ENCODE measurements at places on chromosomes 16 and 17.
A peak's percentile ranks its signal among the peaks of the same experiment; 100 is the strongest.

DNA sequence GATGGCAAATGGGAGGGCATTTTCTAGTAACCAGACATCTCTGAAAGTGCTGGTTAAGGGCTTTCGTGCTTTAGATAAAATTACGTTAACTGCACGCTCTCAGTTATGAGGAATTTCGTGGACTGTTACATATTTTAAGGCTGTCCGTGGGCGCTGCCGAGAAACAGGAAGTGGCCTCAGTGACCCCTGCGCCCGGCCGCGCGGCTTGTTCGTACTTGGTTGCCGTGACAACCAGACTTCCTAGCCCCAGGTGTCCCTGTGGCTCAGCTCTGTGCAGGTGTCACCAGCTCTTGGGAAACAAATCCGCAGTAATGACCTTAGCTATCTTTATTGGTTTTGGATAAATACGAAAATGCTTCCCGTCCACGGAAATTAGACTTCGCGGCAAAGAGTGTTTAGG lies 52.7 kb downstream of the LMF1 start:
- DNase-seq = no peak

DNA sequence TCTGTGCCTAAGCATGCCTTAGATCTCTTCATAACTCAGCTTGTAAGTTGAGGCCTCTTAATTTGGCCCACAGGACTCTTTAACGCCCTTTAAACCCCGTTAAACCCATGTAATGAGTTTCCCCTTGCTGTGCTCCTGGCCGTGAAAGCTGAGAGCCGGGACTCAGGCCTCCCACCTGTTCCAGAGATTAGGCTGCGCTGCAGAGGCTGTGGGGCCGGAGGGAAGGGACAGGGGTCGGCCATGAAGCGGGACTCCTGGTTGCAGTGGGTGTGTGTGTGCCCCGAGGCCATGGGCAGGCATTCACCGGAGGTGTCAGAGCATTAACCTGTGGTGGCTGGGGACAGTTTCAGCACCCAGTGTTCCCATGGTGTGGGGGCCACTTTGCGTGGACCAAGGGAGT lies 150.8 kb upstream of the IRX3 start:
- DNase-seq = no peak

GRCh38 chr16:86502856-86503748 lies 7.2 kb upstream of the FOXF1 start:
- DNase-seq = no peak

DNA sequence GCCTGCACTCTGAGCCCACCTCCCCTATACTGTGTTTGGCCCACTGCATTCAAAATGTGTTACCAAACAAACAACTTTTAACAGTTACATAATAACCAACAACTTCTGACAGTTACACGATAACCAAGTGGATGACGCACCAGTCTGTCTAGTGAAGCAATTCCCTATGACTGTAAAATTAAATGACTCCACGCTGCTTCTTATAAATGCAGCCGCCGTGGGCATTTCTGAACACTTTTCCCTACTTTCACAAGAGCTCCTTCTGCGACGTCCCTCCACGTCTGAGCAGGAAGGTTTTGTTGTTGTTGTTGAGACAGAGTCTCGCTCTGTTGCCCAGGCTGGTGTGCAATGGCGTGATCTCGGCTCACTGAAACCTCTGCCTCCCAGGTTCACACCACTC lies 27.6 kb downstream of the ZNF276 start:
- no peak for DNase-seq

DNA sequence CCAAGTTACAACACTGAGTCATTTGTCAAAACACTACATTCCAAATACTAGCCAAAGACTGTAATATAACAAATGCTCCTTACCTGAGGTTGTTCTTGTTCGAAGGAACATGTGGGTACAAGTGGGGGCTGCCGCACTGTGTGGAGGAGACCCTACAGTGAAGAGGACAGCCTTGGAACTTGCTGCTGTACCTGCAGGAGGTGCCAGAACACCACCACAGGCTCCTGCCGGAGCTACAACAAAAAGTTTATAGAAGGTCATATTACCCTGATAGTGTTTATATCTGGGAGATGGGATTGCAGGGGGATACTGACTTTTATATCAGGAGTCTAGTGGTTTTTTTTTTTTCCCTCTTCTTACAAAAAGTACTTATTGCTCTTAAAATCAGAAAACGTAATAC lies 37.8 kb upstream of the ALDH3A1 start:
- no peak for DNase-seq

DNA sequence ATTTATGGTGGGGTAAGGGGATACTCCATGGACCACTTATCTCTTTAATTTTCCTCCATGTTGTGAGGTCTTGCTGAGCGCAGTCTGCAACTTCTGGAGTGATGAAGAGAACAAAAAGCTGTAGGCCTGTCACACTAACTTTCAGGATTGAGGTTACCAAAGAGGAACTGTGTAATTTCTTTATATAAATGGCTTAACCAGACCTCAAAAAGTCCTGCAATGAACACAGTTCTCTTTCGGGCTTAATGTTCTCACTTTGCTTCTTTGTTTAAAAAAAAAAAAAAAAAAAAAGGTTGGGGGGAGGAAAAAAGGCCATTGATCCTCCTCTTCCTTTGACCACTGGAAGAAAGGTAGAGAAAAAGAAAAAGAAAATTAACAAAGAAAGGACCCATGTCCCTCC lies 86.8 kb upstream of the SOX9 start:
- DNase-seq = no peak

DNA sequence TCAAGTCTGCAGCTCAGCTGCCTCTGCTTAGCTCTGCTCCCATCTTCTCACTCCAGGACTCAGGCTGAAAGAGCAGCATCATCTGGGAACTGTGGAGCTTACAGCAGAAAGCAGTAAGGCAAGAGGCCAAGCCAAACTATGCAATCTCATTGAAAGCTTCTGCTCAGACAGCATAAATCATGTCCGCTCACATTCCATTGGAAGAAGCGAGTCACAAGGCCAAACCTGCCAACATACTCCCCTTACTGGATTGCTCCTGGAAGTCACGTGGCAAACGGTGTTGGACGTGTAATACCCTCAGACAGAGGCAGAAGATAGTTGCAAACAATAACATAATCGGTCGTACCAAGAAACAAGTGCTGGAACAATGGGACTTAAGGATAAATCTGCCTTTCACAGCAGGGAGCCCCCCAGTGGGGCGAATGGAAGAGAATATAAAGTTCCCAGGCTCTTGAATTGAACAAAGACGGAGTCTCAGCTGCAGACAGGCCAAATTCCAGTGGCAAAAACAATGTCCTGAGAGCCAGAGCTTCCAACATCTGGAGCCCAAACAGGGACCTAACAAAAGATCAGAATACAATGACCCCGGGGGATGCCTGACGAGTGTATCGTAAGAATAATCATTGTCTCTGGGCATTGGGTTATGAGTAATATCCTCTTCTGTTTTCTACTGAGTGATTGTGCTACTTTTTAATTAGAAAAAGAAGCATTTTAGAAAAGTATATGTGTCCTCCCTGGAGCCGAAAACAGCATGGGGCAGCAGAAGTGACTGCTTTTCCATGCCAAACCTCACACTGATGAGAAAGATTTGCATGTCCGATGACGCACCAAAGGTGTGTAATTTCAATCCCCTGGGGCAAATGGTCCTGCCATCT lies 68.4 kb downstream of the CMC2 start:
- no peak for DNase-seq

DNA sequence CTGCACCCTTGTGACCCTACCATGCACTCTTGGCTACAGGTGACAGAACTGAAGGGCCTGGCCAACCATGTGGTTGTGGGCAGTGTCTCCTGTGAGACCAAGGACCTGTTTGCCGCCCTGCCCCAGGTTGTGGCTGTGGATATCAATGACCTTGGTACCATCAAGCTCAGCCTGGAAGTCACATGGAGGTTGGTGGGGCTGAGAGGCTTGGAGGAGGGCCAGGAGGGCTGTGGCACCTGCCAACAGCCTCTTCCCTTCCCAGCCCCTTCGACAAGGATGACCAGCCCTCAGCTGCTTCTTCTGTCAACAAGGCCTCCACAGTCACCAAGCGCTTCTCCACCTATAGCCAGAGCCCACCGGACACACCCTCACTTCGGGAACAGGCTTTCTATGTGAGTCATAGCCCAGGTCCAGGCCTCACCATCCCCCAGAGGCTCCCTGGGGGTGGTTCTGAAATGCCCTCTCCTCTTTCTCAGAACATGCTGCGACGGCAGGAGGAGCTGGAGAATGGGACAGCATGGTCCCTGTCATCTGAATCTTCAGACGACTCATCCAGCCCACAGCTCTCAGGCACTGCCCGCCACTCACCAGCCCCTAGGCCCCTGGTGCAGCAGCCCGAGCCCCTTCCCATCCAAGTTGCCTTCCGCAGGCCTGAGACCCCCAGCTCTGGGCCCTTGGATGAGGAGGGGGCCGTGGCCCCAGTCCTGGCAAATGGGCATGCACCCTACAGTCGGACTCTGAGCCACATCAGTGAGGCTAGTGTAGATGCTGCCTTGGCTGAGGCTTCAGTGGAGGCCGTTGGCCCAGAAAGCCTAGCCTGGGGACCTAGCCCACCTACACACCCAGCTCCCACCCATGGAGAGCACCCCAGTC lies 13.0 kb downstream of the RIPOR1 start:
- no peak for DNase-seq

GRCh38 chr17:46122486-46122871 lies 70.8 kb downstream of the KANSL1 start:
- DNase-seq = no peak

- DNase-seq = no peak
These were observed 304.1 kb upstream of the N4BP1 start for GRCh38 chr16:48914070-48914469.

GRCh38 chr17:48547808-48548522 lies 3.1 kb upstream of the HOXB2 start:
- peak; percentile 41 for DNase-seq

DNA sequence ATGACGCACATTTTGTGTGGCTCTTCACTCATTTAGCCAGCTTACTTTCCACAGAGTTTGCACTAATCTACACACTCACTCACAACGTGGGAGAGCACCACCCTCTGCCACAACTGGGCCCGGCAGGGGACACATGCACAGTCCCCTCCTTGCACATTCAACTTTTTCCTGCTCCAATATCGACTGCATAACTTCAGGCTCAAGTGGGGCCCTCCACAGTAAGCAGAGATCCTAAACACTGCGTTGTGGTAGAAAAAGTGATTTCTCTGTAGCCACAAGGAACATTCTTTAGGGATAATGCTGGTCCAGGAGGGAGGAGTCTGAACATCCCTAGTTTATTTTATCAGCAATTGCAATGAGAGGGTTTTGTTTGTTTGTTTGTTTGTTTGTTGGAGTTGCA lies 40.0 kb downstream of the MRPS23 start:
- no peak for DNase-seq

DNA sequence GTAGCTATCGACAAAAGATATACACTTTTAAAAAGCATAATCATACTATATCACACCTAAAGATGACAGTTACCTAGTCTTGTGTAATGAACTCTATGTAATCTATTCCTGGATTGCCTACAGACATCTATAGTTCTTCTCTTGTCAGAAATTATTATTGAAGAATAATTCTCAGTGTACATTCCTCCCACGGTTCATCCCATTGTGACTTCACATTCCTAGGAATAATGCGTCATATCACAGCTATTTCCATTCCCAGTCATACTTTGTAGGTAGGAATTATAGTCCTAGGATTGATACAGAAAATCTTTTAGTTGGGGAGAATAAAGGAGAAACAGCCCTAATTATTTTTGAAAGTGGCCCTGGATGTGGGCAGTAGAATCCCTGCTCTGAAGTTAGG lies 44.0 kb upstream of the ABCC11 start:
- no peak for DNase-seq

GRCh38 chr17:80018917-80019651 lies 16.6 kb downstream of the TBC1D16 start:
- DNase-seq = no peak

GRCh38 chr17:80498242-80498919 lies 22.0 kb upstream of the NPTX1 start:
- no peak for DNase-seq

DNA sequence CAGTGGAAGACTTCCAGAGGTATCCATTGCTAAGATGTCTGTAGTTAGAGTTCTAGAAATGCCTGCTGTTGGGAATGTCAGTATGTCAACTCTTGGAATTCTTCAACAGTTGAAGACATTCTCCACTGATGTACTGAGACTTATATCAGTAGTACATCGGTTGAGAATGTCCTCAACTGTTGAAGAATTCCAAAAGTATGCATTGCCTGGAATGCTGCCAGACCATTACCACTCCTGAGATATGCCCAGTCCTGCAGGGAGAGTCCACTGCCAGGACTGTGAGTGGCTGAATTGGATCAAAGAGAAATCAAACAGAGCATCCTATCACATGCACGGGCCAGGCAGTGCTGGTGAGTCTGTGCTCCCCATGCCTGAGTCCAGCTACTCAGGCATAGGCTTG lies 42.0 kb downstream of the IL21R start:
- no peak for DNase-seq

GRCh38 chr16:88878967-88879787 lies 12.7 kb upstream of the PABPN1L start:
- DNase-seq = no peak

GRCh38 chr17:48048384-48049126 lies 396 bp downstream of the NFE2L1 start:
- DNase-seq = peak; percentile 39

DNA sequence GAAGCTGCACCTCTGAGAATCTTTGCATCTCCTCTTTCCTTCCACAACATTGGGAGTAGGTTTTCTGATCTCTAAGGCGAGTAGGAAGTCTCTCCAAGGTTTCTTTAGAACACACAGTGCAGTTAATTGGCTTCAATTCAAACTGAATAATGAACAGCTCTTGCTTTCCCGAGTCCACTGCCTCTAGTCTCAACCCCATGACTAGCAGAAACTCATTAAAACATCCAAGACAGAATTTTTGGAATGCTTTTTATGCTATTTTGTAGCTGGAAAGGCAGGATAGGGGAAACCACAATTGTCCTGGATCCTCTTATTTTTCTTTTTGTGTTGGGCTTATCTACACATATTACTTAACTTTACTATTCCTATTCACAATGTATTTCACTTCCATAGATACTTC lies 206.6 kb downstream of the CDH8 start:
- DNase-seq = no peak

DNA sequence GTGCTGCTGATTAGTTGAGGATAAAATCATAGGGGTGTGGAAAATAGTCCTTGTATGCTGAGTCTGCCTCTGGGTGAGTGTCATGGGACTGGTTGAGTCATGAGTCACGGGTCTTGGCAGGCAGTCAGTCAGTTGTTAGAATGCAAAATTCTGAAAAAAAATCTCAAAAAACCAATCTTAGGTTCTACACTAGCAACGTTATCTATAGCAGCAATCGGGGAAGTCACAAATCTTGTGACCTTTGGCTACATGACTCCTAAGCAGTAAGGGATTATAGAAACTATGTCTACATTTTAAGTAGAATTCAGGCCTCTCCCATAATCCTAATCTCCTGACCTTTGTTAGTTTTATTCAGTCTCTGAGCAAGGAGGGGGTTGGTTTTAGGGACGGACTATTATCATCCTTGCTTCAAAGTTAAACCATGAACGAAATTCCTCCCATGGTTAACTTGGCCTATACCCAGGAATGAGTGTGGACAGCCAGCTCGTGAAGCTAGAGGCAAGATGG lies 18.0 kb upstream of the PMFBP1 start:
- no peak for DNase-seq

GRCh38 chr17:14997290-14997689 lies 267.8 kb downstream of the PMP22 start:
- no peak for DNase-seq

All from stimulated activated CD4-positive, alpha-beta T cell treated with anti-CD3 and anti-CD28 coated beads, Interleukin-1b, Interleukin-23, amount 100 ng/mL, for 48 hours (primary cell).